ENCODE measurements at places on chromosomes 4 and X.
A peak's percentile ranks its signal among the peaks of the same experiment; 100 is the strongest.

GRCh38 chrX:10167573-10167972 is 10.8 kb downstream of the CLCN4 start:
- peak; percentile 21 for DNase-seq

- no peak for DNase-seq
Observed at GRCh38 chr4:152996111-152996571, 60.0 kb downstream of the FHDC1 start.

GRCh38 chrX:13376857-13377549 is 57.1 kb upstream of the ATXN3L start:
- DNase-seq, result no peak

- no peak for DNase-seq
Observed at GRCh38 chrX:65745992-65746391, 78.5 kb downstream of the MSN start.

- DNase-seq, result no peak
Observed at GRCh38 chr4:89404530-89404929, 96.9 kb upstream of the GPRIN3 start.

- no peak for DNase-seq
Observed at GRCh38 chrX:41478381-41478911, 31.3 kb downstream of the NYX start.

DNA sequence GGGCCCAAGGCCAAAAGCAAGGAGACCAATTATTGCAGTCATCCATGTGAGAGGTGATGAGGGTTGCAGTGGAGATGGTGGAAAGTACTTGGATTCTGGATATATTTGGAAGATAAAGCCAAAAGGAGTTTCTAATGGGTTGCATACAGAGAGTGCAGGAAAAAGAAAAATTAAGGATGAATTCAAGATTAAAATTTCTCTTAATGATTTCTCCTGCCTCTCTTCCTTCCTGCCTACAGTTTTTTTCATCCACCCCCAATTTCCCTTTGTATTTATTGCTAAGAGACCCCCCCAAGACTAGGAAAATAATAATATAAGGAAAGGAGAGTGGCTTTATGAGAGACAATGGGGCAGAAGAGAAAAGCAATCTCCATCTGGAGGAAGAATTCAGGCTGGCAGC is 8.6 kb upstream of the FGF5 start:
- no peak for DNase-seq

GRCh38 chr4:173477016-173477415 is 53.0 kb downstream of the HAND2 start:
- DNase-seq, result no peak

DNA sequence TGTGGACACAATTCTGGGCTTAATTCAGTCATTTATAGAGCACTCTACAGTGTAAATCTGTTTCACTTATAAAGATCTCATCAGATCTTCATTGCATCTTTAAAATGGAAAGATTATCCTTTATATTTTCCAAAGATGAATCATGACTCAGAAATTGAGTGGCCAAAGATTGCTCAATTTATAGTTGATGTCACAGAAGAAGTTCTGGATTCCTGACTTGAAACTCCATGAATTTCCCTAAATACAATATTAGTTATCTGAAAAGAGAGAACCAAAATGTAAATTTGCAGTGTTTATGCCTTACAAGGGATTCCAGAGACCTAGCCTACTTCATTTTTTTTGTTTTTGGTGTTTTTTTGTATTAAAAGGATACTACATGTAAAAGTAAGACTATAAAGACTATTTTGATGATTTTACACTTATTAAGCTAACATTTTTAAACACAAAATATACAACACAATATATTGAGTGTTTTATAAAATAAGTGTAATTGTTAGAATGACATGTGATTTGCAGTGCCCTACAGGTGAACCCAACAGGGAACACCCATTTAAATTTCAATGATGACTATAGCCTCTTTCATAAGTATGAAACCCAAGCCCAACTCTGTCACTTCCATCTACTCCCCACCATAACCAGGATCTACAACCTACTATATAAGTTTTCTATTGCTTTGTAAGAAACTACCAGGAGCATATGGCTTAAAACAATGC is 183.5 kb downstream of the PCDH7 start:
- DNase-seq, result no peak

DNA sequence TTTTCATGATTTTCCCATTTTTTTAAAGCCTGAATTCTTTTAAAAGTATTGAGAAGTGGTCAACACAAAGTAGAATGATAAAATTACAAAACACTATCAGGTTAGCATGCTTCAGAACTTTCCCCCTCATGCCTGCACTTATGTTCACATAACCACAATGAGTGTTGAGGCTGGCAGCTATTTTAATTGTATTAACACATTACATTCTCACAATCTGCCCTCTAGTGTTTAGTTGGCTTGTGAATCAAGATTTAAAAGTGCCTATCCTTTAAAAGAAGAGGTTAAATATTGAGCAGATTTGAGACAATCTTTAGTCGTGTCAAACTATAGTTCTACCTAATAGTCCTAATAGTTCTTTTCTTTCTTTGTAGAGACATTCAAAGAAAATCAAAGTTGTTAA is 93.6 kb upstream of the NAP1L5 start:
- no peak for DNase-seq

GRCh38 chrX:134362560-134363089 is 97.3 kb upstream of the HPRT1 start:
- DNase-seq, result no peak

DNA sequence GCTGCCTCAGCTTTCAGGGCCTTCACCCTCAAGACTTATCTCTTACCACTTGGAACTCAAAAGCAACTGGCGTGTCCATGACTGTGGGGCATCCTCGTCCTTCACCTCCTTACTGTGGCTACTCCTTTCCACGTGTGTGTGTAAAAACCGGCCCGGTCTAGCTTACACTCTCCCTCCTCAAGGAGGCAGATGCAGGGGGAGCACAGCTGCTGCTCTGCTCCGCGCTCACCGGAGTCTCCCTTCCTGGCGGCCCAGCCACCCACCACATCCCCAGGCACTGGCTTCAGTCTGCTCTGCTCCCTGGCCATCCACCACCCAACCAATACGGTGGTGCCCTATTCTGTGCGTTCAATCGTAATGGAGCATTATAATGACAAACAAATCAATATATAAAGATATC is 8.3 kb downstream of the RNF212 start:
- DNase-seq, result no peak

DNA sequence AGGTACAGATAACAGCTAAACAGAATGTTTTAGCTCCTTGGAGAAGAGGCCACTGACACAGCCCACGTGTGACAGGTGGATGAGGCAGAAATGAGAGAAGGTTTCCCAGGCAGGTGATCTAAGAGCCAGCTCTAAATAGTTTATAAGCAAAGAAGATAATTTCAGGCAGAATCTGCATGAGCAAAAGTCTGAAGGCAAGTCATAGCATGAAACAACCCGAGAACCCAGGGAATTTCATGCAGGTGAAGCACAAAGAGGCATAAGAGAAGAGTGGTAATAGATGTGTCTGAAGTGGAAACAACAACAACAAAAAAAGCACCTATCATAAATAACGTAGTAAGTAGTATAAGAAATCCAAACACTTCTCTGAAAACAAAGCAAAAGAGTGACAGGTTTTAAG is 275.8 kb upstream of the CPEB2 start:
- no peak for DNase-seq

DNA sequence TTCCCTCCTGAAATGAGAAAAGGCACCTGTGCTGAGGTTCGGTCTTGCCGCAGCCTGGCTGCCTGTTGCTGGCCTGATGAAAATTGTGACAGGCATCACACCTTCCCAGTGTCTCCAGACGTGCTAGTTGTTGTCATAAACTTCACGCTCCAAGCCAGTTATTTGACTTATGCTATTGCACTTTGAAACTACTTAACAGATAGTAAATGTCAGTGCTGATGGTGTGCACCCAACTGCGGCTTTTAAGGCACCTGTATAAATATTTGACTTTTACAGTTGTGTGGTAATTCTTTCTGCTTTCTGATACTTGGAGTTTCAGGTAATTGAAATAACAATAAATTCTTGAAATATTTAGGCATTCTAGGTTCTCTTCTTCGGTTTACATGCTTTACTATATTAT is 1.8 kb downstream of the WWC2 start:
- no peak for DNase-seq

GRCh38 chr4:124804041-124804440 is 91.5 kb upstream of the ANKRD50 start:
- DNase-seq, result no peak

- DNase-seq, result no peak
Observed at GRCh38 chr4:119570401-119570800, 58.2 kb downstream of the PDE5A start.

DNA sequence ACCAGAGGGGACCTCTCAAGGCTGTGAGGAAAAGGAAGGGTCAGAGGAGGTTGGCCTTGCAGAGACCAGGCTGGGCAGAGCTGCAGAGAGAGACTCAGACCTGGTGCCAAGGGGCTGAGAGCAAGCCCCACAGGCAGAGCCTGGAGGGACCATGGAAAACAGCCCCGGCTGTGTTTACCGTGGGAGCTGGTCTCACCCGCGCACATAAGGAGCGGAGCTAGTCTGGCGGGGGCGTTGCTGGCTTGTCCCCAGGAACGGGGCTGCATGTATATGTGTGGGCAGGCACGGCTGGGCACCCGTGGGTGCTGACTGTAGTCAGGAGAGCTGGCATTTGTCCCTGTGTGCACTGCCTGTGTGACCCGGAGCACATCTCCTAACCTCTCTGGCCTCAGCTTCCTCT is 45.7 kb downstream of the C4orf50 start:
- DNase-seq, result no peak

DNA sequence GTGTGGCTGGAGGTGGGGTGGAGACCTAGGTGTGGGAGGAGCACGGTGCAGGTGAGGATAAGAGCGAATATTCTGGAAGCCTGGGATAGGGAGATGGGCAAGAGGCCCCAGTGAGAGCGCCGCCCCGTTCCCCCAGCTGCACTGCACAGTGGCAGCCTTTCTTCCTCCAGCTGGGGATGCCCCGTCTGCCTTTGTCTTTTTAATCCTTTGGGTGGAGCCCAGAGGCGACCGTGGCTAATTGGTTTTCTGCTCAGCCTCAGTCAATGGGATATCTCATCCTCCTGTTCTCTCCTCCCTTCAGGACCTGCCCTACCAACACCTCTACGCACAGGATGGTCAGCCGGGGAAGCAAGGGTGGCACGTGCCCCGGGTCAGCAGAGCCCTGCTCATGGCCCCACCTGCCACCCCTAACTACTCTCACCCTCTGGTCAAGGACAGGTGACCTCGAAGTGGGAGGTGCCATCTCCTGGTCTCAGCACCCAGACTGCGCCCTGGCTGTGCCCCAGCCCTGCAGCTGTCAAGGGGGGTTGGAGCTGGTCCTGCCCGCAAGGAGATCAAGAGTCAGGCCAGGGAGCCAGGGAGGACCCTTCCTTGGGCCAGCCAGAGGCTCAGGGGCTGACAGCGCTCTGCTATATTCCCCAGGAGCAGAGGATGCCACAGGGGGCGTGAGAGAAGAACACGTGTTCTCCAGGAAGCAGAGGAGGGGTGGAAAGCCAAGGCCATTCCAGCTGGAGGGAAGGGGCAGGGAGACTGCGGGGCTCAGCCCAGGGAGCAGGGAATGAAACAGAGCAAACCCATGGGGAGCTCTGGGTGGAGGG is 64.0 kb downstream of the ADRA2C start:
- no peak for DNase-seq

DNA sequence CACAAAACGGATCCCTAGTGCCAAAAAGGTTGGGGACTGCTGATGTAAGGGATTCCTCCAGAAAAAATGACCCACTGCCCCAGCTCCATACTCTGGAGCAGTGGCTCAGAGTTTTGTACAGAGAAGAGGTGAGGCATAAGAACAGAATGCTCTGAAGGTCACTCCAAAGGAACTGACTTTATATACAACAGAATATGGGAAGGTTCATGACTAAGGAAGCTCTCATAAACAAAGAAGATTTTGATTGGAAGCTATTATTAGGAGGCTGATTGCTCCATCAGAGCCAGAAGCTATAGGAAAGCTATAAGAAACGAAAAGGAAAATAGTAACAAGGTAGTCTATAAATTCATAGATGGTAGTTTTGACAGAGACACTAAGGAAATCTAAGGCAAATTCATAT is 203.1 kb downstream of the SLC7A11 start:
- DNase-seq, result no peak

Measured in activated CD4-positive, alpha-beta memory T cell treated with anti-CD3 and anti-CD28 coated beads, Interleukin-2, amount 10 ng/mL, durations not matched to agents 7 days and 5 days (primary cell).